ENCODE measurements at places on chromosomes 5 and 9.

- no peak for DNase-seq
These were observed 42.4 kb downstream of the HK3 start for GRCh38 chr5:176856746-176857145.

- no peak for DNase-seq
These were observed 191.3 kb downstream of the RGS3 start for GRCh38 chr9:113654605-113655428.

GRCh38 chr5:104355350-104355749 is 792.8 kb upstream of the NUDT12 start:
- no peak for DNase-seq

GRCh38 chr9:108258640-108259039 is 597.1 kb downstream of the ACTL7B start:
- no peak for DNase-seq

- DNase-seq: peak; percentile 17
These were observed 406.0 kb upstream of the PIK3R1 start for GRCh38 chr5:67809589-67809988.

GRCh38 chr9:84436386-84437109 is 96.0 kb upstream of the SLC28A3 start:
- DNase-seq: peak; percentile 6

DNA sequence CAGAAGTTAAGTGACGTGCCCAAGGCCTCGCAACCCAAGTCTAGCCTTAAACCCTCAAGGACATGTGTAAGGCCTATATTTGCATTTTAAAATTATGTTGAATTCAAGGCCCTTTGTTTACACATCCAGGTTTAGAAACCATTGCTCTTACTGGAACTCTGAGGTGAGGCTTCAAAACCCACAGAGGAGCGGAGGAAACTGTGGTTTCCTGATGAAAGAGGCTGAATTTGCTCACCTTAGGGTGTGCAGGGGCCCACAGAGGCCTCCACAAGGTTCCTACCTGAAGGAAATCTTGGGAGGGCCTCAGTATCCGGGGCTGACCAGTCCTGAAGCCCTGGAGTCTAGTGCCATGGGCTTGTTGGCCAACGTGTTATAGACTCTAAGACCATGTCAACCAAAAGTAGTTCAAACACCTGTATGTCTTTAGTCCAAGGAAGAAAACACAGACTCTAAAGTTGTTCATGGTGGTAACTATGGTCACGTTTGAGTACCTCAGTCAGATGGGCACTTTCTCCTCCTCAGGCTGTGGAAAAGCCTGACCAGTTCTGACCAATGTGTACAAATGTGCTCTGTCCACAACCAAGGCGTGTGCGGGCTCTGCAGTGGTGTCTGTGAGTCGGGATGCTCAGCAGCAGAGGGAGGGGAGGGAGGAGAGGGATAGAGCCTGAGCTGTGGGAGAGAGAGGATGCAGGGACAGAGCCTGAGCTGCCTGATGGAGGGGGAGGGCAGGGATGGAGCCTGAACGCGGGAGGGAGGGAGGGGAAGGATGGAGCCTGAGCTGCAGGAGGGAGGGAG is 124.6 kb upstream of the ERCC6L2 start:
- DNase-seq: no peak

DNA sequence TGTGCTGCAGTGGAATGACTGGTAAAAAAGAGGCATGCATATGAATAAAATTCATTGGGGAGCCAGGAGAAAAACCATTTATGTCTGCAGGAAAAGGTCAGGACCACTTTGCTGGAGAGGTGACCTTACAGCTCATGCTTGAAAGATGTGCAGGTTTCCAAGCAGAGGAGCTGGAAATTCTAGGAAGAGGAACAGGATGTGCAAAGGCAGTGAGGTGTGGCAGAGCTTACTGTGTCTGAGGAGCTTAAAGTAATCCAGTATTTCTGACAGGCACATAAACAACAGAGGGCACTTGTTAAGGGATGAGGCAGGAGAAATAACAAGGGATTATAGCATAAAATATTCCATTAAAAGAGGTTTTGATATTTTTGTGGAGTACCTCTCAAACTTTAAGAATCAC is 203.2 kb downstream of the CD180 start:
- DNase-seq: no peak

DNA sequence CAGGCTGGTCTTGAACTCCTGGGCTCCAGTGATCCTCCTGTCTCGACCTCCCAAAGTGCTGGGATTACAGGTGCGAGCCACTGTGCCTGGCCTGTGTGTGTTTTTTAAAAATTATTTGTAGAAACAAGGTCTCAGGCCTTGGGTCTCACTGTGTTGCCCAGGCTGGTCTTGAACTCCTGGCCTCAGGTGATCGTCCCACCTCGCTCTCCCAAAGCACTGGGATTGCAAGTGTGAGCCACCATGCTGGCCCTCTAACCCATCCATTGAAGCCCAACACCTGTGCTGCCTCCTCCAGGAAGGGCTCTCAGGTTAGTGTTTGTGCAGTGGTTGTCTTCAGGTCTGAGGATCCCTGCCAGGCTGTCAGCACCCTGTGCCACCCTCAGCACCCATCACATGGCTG is 56.6 kb downstream of the CXXC5 start:
- no peak for DNase-seq

DNA sequence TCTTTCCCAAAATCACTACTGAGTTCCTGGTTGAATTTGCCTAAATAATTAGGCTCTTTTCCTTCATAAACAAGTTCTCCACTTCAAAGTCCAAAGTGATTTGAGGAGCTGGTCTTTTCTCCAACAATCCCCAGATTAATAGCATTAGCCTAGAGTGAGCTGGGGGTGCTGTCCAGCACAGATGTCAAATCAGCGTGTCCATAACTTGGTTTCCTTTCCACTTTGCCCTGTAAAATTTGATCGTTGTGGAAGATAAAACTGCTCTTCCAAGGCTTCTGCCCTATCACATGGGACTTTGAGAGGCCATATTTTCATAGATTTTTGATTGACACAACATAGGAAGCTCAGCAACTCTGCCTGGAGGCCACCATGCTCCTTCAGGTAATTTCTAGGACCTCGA is 134.7 kb upstream of the RORB start:
- DNase-seq: no peak

DNA sequence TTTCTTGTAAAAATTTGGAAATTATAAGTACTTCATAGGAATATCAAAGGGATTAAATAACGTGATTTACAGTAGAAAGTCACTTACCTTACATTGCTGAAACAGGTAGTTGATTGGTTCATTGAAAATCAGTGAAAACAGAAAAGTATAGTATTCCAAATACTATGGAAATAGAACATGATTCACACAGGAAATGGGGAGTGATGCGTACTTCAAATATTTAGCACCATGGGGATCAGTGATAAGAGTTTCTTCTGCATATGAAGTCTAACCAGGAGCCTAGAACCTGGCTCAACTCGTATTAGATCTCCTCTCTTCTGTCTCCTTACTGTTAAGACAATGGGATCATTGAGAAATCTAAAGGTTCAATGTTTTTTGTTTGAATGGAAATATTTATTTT is 133.3 kb downstream of the FAM174A start:
- DNase-seq: no peak

DNA sequence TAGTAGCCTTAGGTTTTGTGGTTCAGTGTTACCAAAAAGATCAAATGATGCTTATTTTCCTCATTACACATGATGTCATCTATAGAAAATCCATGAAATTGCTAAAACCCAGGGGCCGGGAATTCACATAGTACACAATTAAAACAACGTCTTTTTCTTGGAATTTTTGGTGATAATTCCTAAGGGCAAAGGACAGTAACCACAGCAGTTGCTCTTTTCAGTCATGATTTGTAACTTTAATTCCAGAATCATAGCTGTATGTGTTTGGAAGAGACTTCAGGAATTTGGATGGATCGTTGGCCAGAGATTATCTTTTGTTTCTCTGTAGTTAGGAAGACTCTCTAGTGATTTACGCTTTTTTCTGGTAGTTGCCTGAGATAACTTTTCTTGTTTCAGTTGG is 748.7 kb downstream of the TLE4 start:
- no peak for DNase-seq

GRCh38 chr5:169571355-169571754 is 12.2 kb upstream of the SPDL1 start:
- no peak for DNase-seq

DNA sequence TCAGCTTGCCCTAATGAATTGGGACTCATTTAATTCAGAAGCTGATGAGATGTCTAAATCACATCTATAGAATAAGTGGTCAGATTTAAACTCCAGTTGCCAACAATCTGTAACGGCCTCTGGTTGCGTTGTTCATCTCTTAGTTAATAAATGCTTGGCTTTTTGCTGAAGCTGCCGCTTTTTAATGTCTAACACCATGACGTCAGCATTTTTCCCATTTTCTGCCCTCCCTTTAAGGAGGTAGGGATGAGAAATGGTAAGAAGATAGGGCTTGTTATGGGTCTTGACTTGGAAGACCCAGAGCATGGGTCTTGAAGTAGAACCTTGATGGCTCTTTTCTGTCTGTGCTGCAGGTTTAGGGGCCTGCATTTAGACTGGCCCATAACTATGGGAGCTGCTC is 33.3 kb downstream of the PALM2AKAP2 start:
- DNase-seq: no peak

DNA sequence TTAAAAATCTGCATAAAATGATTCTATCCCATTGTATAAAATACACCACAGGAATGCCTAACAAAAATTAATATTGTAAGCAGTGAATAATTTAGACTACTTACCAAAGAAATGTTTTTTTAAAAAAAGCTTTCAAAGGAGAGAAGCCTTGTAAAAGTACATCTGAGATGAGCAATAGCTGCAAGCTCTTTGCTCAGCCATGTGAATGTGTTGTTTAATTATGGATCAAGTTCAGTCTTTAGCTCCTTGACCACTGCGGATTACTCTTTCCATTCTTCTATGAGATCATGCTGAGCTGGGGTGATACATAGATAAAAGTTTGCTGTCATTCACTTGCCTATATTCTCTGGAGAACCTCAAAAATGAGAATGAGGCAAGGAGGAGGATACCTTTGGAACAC is 782.4 kb upstream of the ZNF608 start:
- no peak for DNase-seq

DNA sequence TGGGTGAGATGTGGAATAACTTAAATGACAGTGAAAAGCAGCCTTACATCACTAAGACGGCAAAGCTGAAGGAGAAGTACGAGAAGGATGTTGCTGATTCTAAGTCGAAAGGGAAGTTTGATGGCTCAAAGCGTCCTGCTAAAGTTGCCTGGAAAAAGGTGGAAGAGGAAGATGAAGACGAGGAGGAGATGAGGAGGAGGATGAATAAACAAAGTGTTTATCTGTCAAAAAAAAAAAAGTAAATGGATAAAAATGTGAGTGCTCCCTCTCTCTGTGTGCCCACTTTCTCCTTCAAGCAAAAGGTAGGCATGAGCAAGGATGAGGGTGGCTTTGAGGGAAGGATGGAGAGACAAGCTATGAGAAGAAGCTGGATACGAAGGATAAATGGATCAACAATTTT is 4.2 kb upstream of the CANX start:
- no peak for DNase-seq

DNA sequence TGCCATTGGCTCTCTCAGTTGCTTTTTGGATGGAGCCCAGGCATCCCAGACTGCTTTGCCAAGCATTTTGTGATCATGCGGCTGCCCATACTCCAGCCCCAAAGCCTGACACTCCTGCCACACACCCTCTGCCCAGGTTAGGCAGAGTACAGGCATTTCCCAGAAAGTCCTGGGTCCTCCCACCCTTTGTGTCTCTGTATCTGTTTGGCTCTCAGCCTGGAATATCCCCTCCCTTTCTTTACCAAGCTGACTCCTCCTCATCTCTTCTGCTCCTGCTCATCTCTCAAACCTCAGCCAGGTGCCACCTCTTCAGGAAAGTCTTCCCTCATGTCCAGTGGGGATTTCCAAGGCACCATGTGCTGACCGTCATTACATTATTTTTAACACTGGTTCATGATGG is 14.3 kb upstream of the SH3RF2 start:
- no peak for DNase-seq

GRCh38 chr5:64229163-64229774 is 63.6 kb downstream of the RNF180 start:
- no peak for DNase-seq

DNA sequence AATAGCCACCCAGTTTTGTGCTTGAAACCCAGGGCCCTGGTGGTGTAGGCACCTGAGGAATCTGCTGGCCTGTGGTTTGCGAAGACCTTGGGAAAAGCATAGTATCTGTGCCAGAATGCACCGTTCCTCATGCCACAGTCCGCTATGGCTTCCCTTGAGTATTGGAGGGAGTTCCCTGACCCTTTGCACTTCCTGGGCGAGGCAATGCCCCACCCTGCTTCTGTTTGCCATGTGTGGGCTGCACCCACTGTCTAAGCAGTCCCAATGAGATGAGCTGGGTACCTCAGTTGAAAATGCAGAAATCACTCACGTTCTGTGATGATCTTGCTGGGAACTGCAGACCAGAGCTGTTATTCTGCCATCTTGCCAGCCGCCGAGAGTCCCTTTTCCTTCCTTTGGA is 483.5 kb downstream of the AGTPBP1 start:
- DNase-seq: no peak

DNA sequence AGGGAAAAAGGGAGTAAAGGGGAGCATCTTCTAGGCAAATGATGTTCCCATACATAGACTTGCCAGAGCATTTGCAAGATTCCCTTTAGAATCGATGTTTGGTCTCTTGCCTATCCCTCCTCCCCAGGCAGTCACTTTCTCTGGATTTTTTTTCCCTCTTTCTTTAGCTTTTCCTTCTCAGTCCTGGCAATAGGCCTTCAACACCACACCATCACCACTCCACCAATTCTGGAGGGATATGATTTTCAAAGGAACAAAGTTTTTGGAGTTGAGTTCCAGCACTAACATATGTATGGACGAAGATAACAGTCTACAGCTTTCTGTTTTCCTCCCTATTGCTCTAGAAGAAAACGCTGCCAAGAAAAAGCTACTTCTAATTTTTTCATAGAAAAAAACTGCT is 377.4 kb downstream of the PDE4D start:
- no peak for DNase-seq

DNA sequence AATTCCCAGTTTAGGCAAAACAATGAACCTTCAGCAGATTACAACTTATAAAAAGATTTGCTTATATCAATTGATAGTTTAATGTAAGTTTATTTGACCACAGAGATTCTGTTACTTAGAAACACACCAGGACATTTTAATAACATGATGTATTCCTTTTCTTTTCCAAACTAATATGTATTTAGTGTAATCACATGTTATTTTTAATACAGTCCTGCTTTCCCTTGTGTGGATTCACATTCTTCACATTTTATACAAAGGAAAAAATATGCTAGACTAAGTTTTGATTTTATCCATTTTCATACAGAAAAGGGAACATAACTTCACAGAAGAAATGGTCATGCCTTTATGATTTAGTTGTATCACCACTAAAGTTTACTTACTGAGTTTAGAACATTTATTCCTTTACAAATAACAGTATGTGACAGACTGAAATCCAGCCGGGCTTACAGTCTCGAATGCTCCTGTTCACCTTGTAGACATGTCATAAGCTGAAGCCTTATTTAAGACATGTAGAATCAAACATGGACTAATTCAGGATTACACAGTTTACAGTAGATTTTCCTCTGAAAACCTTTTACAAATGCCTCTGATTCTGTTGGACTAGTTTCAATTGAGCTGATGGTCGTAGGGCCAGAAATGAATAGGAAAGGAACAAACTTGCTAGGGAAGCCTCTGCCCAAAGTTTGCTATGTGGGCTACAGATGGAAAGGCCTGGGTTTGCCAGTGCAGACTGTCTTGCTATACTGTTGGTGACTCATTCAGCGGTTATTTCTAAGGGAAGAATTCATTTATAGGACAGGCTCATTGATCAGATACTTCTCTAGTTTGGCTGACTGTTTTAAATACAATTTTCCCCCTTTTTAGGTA is 6.6 kb upstream of the ASPN start:
- no peak for DNase-seq

Measured in NCI-H446 (cell line).